ENCODE measurements at places on chromosomes 12 and 14. TPM values are rescaled to one million over a fixed set of nuclear protein-coding genes. Genes with fewer than 3 reads are reported as not detected.

CLEC2D gene
- total RNA-seq = 6.8 TPM

SLC10A1 gene
- not detected for total RNA-seq

C12orf50 gene
- not detected for total RNA-seq

ABCB9 gene
- 4.5 TPM for total RNA-seq

LRP10 gene
- 222 TPM for total RNA-seq

DNA sequence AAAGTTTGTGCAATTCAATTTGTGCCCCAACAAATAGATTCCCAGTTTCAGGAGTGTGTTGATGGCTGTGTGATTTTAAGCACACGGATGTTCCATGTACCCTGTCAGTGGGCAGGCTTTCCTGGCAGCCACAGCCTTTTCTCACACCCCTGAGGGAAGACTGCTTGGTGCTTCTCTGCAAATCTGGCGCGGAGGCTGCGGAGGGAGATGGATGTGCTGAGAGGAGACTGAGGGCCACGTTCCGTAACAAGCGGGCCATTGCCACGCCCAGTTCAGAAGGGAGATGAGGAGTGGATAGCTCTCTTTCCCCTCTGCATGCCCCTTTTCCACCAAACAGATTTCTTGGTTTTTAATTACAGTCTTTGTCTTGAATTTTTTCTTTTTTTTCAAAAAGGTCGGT, 89.1 kb downstream of the BEGAIN start:
- H3K4me1 ChIP-seq = no peaks in the 10 kb centered on the region
- H3K36me3 ChIP-seq = no peaks in the 10 kb centered on the region
- H3K27ac ChIP-seq = no peak overlapping the region
- H3K4me3 ChIP-seq = no peak overlapping the region
- no peak for DNase-seq
- no peaks in the 10 kb centered on the region for H3K27me3 ChIP-seq

GRCh38 chr12:98274430-98275130, 240.8 kb upstream of the TMPO start:
- H3K27me3 ChIP-seq = no peaks in the 10 kb centered on the region
- H3K27ac ChIP-seq = no peak overlapping the region
- no peaks in the 10 kb centered on the region for H3K4me1 ChIP-seq
- no peak overlapping the region for H3K4me3 ChIP-seq
- no peaks in the 10 kb centered on the region for H3K36me3 ChIP-seq

- no peaks in the 10 kb centered on the region for H3K27me3 ChIP-seq
- H3K4me3 ChIP-seq = no peak overlapping the region
- H3K4me1 ChIP-seq = no peaks in the 10 kb centered on the region
- H3K36me3 ChIP-seq = peaks cover 4% of the 10 kb centered on the region
- no peak overlapping the region for H3K27ac ChIP-seq
- no peak for DNase-seq
Measured at GRCh38 chr14:88613552-88614010, 50.7 kb downstream of the ZC3H14 start.

DNA sequence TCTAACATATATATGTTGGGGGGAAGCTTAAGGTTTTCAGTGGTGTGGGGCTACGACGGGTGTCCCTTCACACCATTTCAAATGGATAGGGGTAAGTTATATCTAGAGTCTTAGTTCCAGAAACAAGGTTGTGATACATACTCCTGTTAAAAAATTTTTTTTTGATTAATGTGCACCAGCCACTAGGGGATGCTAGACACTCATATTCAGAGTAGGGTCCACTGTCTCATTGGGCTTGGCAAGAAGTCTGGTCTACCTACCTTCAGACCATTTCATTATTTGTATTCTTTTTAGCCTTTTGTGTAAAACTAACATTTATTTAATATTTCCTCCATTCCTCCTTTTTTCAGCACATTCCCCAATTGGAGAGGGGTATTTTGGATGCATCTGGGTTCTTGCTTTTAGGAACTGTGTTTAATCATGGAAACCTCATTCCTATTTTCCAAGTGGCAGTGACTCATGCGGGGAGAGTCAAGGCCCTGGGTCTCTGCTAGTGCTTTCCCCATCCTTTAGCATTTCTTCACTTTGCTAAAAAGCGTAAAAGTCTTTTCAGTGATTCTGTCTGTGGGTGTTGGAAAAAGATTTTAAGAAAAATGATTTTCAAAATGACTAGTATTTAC, 33.4 kb downstream of the ANO4 start:
- no peaks in the 10 kb centered on the region for H3K27me3 ChIP-seq
- no peaks in the 10 kb centered on the region for H3K4me1 ChIP-seq
- no peak for DNase-seq
- H3K27ac ChIP-seq = no peak overlapping the region

- H3K4me1 ChIP-seq = no peaks in the 10 kb centered on the region
- H3K36me3 ChIP-seq = no peaks in the 10 kb centered on the region
- no peak for DNase-seq
Measured at GRCh38 chr12:114876968-114877680, 193.1 kb upstream of the TBX3 start.

Data from colonic mucosa (tissue), 4 donors.